HT-29 (cell line): ENCODE measurements at places on chromosomes 12 and 14. TPM values are rescaled to one million over a fixed set of nuclear protein-coding genes. Genes with fewer than 3 reads are reported as not detected.

- DNase-seq: no peak
Observed at GRCh38 chr14:104965561-104966231, 12.5 kb downstream of the AHNAK2 start.

DNA sequence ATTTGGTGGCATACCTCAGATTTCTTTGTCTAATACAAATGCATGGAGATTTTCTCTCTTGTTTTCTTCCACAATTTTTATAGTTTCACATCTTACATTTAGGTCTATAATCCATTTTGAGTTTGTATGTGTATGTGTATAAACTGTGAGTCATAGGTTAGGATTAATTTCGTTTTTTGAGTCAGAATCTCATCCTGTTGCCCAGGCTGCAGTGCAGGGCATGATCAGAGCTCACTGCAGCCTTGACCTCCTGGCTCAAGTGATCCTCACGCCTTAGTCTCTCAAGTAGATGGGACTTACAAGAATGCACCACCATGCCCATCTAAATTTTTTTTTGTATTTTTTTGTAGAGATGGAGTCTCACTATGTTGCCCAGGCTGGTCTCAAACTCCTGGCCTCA is 71.6 kb downstream of the OTOGL start:
- DNase-seq: no peak

Gene LRP1-AS
- total RNA-seq: not detected in 2 replicates

Gene ALDH1L2
- total RNA-seq: not detected in 2 replicates

- no peak for DNase-seq
Observed at GRCh38 chr12:40693207-40693821, 1.1 kb downstream of the CNTN1 start.

Gene HECTD4
- 13.1 and 22.3 TPM in 2 replicates for total RNA-seq

DNA sequence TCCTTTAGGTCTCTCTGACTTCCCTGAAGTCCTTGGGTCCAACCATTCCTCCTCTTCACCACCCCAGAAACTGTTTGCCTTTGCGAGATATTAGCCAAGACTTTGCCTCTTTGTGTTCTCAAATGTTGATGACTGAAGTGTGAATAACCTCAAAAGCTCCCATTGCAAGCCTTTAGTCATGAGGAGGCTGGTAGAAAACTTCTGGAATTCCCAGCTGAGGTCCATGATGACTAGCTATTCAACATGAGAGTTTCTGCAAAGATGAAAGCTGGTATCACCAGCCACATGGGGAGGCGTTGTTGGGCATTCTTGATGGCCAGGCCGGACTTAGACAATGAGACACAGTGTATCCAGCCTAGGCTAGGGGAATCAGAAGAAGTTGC is 111.7 kb downstream of the TBX5 start:
- no peak for DNase-seq

- no peak for DNase-seq
Observed at GRCh38 chr12:90832427-90832826, 122.5 kb downstream of the CCER1 start.

GRCh38 chr12:33967760-33968159 is 54.5 kb upstream of the ALG10 start:
- DNase-seq: no peak

Gene TSPAN19
- not detected in 2 replicates for total RNA-seq

Gene PRH2
- not detected in 2 replicates for total RNA-seq

GRCh38 chr12:2248901-2249381 is 196.2 kb downstream of the CACNA1C start:
- DNase-seq: no peak

Gene SPIC
- not detected in 2 replicates for total RNA-seq

Gene TECPR2
- total RNA-seq: 5.3 and 8.9 TPM in 2 replicates
